ENCODE measurements at places on chromosomes 1 and 21.

GRCh38 chr1:109467301-109467777 is 993 bp downstream of the SYPL2 start:
- no peak for DNase-seq

DNA sequence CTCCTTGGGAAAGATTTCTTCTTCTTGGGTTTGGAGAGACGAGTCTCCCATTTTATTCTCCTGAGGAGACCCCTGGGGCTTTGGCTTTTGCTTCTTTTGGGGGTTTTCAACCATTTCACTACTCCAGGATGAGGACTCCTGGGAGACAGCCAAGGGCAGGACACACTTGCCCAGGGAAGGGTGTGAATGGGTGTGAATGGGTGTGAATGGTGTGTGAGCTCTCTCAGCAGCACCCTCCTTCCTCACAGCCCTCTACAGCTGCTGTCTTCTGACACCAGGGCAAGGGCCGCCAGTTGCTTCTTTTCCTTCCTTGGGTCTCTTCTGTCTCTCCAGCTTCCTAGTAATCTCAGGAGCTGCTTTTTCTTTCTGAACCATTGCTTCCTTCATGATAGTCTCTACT is 24.2 kb downstream of the KIF17 start:
- DNase-seq, result no peak

- no peak for DNase-seq
Measured at GRCh38 chr1:209038735-209039134, 544.8 kb upstream of the CAMK1G start.

DNA sequence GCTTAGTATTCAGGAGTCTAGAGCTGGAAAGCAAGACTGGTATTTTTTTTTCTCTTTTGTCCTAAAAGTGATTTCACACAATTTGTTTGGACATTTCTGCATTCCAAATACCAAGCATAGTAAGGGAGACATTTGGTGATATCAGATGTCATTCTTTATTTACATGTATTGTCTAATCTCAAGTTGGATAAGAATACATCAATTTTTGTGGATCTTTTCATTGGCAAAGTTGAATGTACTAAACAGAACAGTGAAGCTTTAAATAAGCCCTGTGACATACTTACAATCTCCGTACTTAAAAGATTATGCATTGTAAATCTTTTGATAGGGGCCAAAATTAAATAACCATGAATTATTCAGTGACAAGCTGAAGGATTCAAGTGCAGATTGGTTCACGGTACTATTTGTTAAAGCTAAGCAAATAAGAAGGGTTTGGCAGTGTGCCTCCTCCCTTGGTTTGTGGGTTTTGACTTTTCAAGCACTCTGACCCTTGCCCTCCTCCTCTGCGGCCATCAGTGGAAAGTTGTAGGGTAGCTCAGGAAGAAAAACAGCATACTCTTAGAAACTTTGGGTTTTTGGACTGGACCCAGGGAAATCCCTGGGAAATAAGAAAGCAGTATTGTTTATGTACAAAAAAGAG is 663.7 kb downstream of the ADGRL2 start:
- no peak for DNase-seq

DNA sequence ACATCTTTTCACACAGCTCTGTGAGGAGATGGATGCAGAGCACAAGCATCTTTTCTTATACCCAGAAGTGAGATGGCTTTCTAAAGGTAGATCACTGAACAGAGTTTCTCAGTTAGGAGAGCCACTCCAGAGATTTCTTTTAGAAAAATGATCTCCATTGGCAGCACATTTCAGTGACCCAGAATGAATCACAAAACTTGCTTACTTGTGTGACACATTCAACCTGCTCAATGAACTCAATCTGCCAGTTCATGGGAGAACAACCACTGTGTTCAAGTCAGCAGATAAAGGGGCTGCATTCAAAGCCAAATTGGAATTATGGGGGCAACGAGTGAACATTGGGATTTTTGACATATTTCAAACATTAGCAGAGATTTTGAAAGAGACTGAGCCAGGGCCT is 78.3 kb downstream of the UCHL5 start:
- DNase-seq, result no peak

GRCh38 chr1:33050221-33051076 is 13.8 kb upstream of the AK2 start:
- DNase-seq, result no peak

DNA sequence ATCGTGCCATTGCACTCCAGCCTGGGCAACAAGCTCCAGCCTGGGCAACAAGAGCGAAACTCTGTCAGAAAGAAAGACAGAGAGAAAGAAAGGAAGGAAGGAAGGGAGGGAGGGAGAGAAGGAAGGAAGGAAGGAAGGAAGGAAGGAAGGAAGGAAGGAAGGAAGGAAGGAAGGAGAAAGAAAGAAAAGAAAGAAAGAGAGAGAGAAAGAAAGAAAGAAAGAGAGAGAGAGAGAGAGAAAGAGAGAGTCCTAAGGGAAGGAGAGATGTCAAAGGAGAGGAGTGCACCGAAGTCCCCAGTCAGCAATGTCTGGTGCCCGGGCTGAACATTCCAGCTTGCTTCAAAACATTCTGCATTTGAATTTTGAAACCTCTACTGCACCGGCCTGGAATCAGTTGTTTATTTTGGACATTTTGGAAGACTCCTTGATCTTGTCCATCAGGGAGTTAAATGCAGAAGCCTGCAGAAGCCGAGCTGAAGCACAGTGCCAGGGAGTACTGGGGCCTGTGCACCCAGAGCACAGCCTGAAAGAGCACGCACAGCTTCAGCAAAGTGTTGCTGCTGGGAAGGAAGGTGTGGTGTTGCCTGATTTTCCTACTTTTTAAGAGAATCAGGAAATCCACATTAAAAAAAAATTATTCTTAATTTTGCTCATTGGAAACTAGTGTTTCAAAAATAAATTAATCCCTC is 3.7 kb upstream of the IGSF3 start:
- DNase-seq, result no peak

DNA sequence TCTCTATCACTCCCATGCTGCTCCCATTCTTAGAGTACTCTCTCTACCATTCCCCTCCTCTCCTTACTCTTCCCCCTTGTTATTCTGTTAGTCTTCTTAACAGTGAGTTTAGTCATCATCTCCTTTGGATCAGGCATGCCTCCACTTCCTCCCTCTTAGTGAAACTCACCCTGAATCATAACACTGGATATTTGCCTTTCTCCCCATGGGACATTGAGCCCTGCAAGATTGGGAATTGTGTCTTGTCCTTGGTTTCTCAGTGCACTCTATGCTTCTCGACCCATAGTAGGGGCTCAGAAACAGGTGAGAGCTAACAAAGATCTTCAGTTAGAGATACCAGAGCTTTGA is 68.3 kb upstream of the GCLM start:
- no peak for DNase-seq

DNA sequence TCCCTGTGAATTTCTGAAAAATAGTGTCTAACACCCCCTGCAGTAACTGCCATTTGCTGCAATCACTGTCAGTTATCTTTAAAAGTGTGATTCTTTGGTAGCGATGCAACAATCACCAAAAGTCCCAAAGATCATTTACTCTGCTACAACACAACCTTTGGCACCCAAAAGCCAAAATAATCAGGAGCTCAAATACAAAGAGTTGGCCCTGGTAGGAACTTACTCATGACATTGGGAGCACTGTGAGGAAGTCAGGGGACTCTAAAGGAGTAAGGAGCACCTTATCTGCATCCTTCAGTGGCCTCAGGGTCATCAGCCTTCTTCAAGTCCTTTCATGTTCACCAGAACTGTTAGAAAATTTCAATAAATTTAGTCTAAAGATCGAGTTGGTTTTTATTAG is 54.6 kb downstream of the SLC16A1 start:
- no peak for DNase-seq

All from stimulated activated CD4-positive, alpha-beta T cell treated with anti-CD3 and anti-CD28 coated beads, TNF-alpha, amount 100 ng/mL, for 48 hours (primary cell).